ENCODE measurements at places on chromosomes 5 and 9.

DNA sequence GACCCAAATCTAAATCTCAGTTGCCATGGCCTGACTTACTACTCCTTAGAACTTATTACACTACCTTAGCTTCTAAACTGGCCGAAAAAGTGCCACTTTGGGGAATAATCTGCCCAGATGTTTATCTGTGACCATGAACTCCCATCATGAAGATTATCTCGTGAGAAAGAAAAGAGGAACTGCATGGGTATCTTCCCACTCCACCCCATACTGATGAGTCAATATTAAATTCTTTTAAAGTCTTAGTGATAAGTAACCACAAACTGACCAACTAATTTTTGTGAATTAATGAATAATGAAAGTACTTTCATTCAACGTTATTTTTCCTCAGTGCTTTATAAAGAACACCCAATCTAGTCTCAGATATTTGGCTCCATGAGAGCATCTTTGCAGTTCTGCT is 493.5 kb downstream of the EBF1 start:
- no peak for DNase-seq

DNA sequence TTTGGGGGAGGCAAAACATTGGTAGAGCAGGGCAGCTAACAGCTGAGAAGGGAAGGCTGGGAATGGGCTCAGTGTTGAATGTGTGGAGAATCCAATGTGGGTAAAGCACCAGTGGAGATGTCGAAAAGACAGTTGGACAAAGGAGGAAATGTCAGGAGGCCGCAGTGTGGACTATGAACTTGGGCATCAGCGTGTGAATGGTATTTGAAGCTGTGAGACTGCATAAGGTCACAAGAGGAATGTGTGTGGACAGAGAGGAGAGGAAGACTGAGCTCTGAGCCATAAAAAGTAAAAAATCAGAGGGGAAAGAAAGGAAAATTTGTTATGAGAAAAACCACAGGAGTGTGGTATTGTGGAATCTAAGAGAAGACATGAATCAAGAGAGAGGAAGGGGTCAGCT is 99.4 kb upstream of the ADAMTS16 start:
- DNase-seq, result no peak

DNA sequence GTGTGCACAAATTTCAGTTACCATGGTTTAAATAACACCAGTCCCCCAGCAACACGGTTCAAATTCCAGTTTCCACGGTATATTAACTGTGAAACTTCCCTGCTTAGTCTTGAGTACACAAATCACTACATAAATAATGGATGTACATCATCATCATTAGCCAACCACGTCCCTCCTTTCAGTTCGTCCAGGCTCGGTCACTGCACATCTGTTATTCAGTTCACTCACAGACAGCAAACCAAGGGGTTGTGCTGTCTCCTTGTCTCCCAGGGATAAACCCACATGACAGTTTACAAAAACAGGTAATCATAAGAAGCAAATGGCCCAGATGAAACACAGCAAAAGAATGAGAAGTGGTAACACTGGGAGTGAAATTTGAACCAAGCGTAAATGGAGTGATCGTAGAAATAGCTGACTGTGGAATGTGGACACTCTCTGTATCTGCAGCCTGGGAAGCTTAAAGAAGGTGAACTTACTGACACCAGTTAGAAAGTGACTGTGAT is 61.0 kb upstream of the RAD23B start:
- DNase-seq, result peak; percentile 12

DNA sequence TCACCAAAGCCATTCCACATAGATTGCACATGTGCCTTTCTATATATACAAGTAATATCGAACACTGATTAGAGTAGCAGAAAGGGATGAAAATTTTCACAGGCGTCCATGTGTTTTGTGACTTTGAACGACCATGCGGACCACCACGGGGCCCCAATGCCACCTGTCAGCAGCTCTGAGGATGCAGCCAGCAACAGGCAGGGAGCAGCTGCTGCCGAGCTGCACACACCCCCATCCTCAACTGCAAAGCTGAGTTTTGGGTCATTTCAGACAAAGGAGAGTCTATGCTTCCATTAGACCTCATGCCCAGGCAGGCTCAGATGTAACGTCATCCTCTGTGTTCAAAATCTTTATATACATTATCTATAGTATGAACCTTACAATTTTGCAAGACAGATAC is 503.8 kb downstream of the IRX1 start:
- DNase-seq, result no peak
